Activated CD4-positive, alpha-beta T cell treated with anti-CD3 and anti-CD28 coated beads, Interleukin-10, Interleukin-2, amounts not matched to agents 100 ng/mL and 50 ng/mL, durations not matched to agents 16 hours and 8 hours (primary cell): ENCODE measurements at places on chromosomes 11 and 22.

DNA sequence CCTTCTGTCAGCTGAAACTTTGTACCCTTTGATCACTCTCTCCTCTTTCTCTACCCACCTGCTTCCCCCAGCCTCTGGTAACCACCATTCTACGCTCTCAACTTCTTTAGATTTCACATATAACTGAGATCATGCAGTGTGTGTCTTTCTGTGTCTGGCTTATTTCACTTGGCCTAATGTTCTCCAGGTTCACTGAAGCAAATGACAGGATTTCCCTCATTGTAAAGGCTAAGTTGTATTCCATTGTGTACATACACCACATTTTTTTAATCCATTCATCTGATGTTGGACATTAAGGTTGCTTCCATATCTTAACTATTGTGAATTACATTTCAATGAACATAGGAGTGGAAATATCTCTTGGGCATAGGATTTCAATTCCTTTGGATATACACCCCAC is 207.6 kb downstream of the MIAT start:
- DNase-seq: no peak

GRCh38 chr22:48807155-48807554 is 1020.5 kb downstream of the BRD1 start:
- no peak for DNase-seq

- DNase-seq: no peak
These were observed 32.8 kb upstream of the SCUBE1 start for GRCh38 chr22:43375951-43376455.

DNA sequence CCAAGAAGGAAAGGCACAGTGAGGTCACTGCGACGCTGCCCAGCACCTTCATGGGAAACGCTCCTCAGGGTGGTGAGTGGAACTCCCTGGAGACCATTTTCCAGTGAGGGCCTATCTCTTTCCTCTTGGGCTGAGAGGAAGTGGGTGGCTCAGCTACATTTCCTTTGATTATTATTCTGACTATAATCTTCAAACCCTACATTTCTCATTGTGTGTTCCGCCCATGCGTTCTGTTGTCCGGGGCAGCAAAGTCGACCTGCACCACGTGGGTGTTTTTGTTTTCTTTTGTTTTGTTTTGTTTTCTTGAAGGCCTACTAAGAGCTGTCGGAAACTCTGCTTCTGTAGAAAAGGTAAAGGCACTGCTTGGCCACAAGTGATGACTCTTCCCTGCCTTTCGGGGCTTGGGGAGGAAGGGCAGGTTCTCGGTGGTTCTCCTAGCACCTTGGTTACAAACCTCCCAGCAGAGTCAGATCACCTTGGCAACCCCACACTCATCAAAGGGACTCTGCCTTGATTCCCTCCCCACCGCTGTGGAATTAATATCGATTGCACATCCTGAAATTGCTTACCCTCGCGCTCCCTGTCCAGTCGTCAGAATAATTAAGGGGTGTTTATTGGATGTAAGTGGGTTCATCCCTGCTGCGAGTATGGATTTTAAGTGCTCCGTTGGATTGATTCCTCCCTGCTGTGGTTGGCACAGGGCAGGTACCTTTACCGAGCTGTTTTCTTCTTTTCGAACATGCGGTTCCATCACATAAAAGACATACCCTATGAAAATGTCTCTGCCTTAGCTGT is 7.3 kb downstream of the PARVB start:
- DNase-seq: peak; percentile 34

DNA sequence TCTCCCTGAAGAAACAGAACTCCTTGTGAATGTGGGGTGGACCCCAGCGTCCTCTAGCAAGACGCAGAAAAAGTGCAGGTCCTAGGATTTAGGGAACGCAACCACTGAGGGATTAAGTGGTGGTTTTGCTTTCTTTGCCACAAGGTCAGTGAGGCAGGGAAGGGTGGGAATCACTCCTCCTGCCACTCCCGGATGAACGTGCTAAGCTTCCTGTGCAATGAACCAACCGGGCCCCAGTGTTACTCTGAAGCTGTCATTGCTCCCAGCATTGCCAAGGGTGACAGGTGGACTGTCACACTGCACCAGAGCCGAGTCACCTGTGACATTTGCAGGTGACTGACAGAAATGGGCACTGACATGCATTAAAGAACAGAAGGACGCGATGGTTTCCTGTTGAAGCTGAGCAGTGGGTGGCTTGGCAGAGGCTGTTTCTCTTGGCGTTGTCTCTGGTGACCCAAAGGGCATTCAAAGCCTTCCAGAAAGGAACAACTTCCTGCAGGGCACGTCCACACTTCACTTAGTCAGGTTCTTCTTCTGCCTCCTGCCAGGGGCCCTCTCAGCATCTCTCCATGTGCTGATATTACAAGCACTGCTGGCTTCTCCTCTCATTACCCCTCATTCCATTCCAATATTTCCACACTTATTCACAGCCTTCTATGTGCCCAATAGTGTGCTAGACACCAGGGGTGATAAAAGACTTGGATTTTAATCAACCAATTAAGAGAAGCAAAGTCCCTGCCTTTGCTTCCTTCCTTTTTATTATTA is 9.7 kb downstream of the KIRREL3 start:
- no peak for DNase-seq

- no peak for DNase-seq
These were observed 2.9 kb downstream of the IL18 start for GRCh38 chr11:112161012-112161411.

DNA sequence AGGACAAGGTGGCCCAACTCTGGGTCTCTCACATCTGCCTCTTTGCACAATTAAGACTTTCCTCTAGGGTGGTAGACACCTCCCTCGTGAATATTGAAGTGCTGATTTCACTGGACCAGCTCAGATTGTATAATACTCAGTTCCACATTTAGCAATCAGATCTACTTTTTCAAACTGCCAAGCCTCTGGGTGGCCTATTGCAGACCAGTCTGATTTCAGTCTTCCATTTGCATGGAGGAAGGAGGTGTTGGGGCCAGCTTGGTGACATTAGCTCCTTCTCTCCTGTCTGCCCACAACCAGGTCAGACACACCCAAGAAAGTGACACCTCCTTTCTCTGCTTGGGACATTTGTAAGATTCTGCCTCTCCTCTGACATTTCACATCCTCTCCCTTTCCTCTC is 78.2 kb downstream of the PPFIBP2 start:
- peak; percentile 12 for DNase-seq

- peak; percentile 51 for DNase-seq
These were observed 282.3 kb downstream of the TTC28 start for GRCh38 chr22:28397306-28397705.

DNA sequence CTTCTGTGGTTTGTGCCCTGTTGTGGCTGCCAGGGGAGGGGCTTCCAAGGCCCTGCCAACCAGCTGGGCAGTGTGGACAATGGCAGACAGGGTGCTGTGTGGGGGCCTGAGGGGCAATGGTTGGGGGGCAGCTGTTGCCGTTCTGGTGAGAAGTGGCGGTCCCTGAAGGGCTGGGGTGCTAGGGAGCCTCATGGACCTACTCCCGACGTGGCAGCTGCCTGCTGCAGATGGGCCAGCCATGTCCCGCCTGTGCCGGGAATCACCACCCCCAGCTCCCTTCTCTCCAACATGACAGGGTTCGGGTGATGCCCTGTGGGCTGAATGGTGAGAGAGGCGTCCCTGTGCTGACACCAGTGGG is 74.2 kb downstream of the KCNQ1 start:
- DNase-seq: no peak

GRCh38 chr11:114821621-114822412 is 143.5 kb downstream of the NXPE2 start:
- no peak for DNase-seq

DNA sequence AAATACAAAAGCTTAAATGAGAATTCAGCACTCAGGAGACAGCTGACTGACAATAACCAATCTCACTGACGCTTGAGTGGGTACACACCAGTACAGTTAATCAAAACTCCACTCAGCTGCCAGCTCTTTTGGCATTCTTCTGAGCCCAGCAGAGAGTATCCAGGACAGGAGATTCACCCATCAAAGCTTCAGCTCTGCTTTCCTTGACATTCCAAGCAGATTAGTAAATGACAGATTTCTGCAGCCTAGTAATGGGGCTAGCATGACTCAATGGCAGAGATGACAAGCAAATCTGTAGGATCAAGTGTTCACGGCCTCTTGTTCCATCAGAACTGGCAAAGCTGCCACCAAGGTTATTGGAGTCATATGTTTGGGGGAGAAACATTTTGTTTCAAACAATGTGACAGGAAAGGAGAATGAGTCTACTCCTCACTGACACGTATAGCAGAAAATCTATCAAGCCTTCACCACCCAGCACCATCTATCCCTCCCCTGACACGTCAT is 420.0 kb downstream of the DYNC2H1 start:
- DNase-seq: no peak

- DNase-seq: no peak
These were observed 10.5 kb upstream of the MFNG start for GRCh38 chr22:37496651-37497050.

GRCh38 chr11:1889941-1890855 is 1.5 kb downstream of the PRR33 start:
- peak; percentile 31 for DNase-seq

- DNase-seq: no peak
These were observed 14.5 kb downstream of the RPS3 start for GRCh38 chr11:75413864-75414263.

GRCh38 chr22:49331223-49331815 is 496.4 kb downstream of the BRD1 start:
- no peak for DNase-seq

GRCh38 chr11:42890773-42891172 is 421.0 kb upstream of the API5 start:
- DNase-seq: no peak

- no peak for DNase-seq
These were observed 134.8 kb downstream of the C11orf58 start for GRCh38 chr11:16873289-16873688.

DNA sequence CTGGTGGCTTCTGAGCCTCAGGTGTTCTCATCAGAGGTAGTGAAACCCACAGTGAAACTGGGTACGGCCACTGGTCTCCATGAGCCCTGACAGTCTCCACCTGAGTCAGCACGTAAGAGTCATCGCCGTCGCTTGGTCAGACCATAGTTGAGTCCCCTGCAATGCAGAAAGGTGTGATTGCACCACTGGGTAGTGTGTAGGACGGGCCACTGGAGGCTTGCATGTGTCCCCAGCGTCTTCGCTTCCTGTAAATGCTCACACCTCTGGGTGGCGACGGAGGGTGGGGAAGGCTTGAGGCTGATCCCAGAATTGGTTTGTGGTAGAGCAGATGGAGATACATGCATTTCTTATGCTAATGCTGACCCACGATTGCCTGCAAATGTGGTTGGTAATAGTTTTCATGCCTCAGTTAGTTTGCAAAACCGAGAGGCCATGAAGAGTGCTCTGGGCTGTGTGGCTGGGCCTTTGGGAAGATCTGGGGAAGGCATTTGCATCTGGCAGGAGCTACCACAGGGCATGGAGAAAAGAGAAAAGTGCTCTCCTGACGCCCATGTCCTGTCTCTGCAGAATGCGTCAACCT is 26.5 kb downstream of the CTTN start:
- DNase-seq: no peak

GRCh38 chr11:73380897-73381410 is 4.8 kb downstream of the RELT start:
- DNase-seq: no peak

DNA sequence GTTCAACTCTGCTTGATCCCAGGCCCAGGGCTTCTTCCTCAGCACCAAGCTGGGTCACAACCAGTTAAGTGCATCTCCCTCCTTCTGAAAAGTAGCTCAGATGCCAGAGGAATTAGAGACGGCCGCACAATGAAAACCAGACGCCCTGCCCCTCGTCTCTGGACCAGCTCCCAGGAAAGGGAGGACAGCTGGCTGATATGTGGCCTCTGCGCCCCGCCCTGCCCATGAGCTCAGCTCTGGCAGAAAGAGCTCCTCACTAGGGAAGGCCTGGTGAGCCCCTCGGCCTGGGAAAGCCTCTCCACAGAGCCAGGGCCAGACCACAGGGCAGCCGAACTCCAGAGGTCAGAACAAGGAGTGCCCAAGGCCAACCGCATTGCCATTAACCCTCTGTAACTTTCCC is 18.1 kb upstream of the SCGB1A1 start:
- DNase-seq: no peak

GRCh38 chr11:57276971-57277675 is 40.1 kb upstream of the APLNR start:
- no peak for DNase-seq

- peak; percentile 26 for DNase-seq
These were observed 257.1 kb upstream of the TENM4 start for GRCh38 chr11:79697905-79698304.

DNA sequence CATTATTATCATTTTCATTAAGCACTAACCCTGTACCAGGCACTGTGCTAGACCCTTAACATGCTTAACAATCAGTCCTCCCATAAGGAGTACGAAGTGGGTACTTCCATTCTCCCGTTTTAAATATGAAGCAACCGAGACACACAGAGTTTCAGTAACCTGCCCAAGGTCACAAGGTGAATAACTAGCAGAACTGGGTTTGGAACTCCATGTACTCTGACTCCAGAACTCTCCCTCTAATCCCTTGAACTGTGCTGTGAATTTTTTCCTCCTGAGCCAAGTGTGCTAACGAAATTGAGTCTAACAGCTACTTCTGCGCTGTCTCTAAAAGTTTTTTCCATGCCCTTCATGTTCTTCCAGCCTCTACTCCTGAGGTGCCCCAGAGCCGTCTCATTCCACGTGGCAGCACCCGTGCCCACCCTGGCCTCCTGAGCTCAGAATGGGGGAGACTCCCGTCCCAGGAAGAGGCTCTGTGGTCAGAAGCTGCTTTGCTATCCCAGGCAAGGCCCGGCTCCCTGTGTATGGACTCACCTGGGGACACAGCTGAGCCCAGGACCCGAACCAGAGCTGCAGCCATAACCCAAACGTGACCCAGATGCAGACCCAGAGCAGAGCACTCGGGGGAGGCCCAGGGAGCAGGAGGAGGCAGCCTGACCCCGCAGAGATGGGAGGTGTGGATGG is 8.6 kb upstream of the TRIM29 start:
- no peak for DNase-seq

- no peak for DNase-seq
These were observed 20.7 kb upstream of the CDC42EP2 start for GRCh38 chr11:65293909-65294381.

GRCh38 chr11:11137339-11137738 is 215.7 kb downstream of the CSNK2A3 start:
- DNase-seq: no peak

DNA sequence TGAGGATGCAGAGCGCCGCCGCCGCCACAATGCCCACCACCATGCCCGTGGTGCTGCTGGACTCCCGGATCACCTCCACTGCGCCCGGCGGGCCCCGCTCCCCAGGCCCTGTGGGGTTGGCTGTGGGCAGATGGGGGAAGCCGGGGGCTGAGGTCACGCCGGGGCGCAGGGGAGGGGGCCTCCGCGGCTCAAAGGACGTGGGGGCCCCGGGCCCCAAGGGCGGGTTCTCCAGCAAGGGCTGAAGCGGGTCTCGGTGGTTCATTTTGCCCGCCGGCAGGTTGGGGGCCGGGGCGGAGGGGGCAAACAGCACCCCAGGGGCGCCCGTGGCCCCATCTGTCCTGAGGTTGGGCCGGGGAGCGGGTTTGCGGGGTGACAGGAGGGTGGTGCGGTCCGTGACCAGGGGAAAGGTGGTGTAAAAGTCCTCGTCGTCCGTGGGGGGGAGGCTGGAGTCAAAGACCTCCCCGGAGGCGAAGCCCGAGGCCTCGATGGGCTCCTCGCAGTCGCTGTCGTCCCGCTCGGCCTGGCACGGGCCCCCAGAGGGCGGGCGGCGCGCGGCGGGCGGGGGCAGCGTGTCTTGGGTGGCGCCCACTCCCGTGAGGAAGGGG is 16.5 kb downstream of the SLC22A12 start:
- no peak for DNase-seq

- DNase-seq: no peak
These were observed 1.4 kb upstream of the MYOD1 start for GRCh38 chr11:17718015-17718414.
